C1 segment of cervical spinal cord (tissue), 14 donors: ENCODE measurements at places on chromosomes 1 and 21.

- no peak for DNase-seq
Observed at GRCh38 chr21:42681296-42682206, 28.1 kb downstream of the PDE9A start.

DNA sequence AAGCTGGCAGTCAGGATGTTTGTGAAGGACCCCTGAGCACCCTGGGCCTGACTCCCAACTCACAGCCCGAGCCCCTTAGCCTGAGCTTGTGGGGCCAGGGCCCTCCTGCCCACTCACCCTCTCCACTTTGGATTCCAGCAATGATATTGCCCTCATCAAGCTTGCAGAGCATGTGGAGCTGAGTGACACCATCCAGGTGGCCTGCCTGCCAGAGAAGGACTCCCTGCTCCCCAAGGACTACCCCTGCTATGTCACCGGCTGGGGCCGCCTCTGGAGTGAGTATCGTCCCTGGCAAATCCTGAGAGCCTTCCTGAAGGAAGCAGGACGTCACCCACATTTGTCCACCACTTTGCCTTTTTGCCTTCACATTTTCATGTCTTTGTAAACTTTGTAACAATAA is 5.0 kb downstream of the CTRC start:
- DNase-seq = no peak

GRCh38 chr1:226881515-226882185 is 11.2 kb downstream of the PSEN2 start:
- DNase-seq = no peak

- no peak for DNase-seq
Observed at GRCh38 chr1:62428351-62428750, 8.5 kb upstream of the USP1 start.

- no peak for DNase-seq
Observed at GRCh38 chr1:205396967-205397616, 24.8 kb downstream of the LEMD1 start.

DNA sequence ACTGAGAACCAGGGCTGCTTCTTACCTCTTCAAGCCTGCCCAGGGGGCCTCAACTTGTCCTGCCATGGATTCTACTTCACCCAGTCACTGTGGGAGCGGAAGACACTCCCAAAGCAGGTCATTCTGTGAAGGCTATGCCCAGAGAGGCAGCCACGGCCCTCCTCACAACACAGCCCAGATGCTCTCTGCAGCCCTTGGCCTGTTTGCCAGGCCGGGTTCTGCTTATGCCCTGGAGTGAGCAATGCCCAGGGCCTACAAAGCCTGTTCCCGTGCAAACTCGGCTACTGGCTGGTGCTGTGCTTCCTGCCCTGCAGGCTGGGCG is 33.8 kb upstream of the SLC30A1 start:
- no peak for DNase-seq

DNA sequence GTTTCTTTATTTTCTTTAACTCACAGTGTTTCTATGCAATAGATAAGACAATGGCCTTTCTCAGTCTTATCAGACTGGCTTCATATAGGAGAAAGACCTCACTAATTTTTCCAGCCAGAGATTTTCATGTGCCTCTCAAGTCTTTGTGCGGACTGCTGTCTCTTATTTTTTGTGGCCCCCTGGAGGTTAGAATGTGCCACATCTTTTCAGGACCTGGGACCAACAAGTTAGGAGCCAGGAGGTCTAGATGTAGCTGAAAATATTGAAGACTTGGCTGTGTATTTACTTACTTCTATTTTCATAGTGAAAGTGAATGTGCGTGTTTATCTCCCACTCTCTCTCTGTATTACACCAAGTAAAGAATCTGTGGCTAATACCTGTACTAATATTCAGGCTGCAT is 42.1 kb upstream of the CFHR3 start:
- no peak for DNase-seq

DNA sequence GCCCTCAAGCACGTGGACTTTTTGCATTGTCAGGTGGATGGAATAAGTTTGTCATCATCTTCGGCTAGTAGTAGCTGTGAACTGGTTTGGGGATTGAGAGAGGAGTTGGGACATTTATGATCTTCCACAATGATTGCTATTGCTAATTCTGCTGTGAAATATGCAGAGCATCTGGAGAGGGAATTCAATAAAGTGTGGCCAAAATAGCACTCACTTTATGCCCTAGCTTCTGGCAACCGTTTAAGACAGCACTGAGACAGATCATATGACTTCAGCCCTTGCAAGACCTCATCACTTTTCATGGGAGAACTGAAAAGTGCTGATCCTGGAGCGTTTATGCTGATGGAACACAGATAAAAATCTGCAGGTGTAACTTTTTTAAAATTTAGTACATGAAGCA is 360.8 kb downstream of the GPATCH2 start:
- no peak for DNase-seq

DNA sequence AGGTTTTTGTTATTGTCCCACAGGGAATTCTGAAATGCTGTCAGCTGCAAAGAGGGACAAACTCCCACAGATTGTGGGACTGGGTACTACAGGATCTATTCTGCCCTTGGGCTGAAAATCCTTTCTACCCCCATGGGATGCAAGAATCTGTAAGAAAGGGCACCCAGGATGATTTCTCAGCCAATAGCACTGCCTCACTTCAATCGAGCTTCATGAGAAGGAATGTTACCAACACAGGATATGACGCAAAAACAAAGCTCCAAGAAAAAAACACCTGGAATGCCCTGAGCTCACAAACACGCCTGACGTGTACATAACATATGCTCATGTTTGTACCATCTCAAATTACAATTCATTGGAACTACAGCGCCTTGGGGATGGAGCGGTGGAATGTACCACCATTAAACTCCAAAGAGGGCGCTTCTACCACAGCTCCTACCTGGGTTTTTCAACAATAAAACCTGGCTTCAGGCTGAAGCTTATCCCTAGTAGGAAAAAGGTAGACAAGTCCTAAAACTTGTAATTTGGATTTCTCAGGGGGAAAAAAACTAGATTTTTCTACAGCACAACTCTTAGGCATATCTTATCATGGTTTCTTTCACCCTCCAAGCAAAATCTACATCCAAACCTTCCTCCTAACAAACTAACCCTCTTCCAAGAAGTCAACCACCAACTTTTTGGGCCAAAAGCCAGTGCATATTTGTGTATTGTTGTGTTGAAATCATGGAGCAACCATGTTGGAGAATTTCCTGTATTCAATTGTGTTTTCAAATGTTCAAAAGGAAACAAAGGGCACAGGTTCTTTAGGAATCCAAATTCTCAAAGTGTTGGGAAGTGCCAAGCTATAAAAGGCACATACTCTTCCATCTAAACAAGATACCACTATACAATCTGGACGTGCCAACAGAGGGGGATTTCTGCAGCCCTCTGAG is 78.9 kb downstream of the TGFBR3 start:
- DNase-seq = no peak

GRCh38 chr1:172557270-172557669 is 24.3 kb downstream of the SUCO start:
- no peak for DNase-seq

- no peak for DNase-seq
Observed at GRCh38 chr1:226306425-226306824, 2.5 kb downstream of the LIN9 start.

DNA sequence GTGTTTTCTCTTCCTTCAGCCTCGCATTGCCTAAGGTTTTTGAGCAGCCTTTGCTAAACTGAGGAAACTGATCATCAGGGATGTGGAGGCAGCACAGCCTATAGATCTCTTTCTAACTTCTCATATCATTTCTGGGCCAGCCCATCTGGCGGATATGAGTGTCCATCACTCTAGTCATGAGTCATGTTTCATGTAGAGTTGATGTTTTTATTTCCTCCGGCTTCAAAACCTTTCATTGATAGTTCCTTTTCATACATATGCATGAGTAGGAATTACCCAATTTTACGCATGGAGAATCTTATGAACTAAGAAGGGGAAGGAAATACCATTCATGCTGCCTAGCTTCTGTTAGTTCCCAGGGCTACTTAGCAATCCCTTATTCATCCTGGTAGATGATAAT is 66.3 kb downstream of the SPATA46 start:
- no peak for DNase-seq

DNA sequence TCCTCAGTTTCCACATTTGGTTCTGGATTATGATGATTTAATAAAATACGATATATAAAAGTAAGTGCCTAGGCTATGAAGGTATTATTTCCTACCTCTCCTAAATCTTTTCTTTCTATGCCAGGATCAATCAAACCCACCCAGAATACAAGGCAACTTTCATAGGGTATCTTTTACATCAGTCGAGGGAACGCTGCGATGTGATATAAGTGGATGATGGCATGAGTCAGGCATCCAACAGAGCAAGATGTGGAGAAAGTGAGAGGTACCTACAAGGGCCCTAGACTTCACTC is 781 bp downstream of the TTLL7 start:
- DNase-seq = no peak

DNA sequence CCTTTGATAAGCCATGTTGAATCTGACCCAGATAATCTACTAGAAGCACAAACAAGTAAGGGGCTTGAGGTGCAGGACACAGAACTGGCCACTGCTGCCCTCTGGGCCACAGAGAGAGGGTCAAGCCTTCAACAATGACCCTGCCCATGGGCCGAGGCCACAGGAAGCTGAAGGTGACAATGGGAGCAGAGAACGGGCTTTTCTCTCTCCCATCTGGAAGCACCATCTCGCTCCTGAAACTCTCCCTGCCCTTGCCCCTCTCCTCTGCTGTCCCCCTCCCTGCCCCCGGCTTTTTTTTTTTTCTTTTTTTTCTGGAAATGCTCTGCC is 133.1 kb upstream of the DUSP10 start:
- no peak for DNase-seq

- no peak for DNase-seq
Observed at GRCh38 chr1:226125831-226126230, 60.7 kb downstream of the ACBD3 start.

- no peak for DNase-seq
Observed at GRCh38 chr1:51526248-51526647, 7.2 kb upstream of the EPS15 start.

DNA sequence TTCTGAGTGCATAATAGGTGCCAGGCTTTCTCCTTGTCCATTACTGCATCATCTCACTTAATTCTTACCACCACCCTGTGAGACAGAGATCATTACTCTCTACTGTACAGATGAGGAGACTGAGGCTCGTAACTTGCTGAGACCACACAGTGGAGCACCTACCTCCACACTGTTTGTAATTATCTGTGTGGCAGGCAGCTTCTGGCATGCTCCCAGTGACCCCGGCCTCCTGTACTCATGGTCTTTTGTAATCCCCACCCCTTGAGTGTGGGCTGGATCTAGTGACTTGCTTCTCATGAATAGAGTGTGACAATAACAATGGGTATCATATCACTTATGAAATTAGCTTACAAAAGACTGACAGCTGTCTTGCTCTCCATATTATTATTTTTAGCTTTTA is 407.3 kb downstream of the MATN1 start:
- DNase-seq = no peak

DNA sequence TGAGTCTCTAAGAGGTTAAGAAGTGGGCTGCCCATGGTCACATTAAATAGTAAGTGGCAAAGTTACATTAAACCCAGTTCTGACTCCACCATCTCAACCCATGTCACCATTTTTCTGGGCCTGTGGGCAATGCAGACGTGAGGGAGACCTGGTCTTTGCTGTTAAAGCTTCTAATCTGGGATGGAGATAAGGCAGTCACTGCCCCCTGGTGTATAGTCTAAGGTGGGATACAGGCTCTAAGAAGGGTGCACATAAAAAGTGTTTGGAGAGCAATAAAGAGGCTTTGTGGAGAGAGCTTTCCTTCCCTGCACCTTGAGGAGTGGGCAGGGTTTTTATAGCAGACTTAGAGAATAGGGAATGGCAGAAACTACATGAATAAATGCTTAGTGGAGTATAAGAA is 141.3 kb downstream of the ROR1 start:
- DNase-seq = no peak

GRCh38 chr1:43509740-43510375 is 20.8 kb upstream of the PTPRF start:
- DNase-seq = no peak

- DNase-seq = no peak
Observed at GRCh38 chr1:41380195-41380594, 19.0 kb downstream of the FOXO6 start.

DNA sequence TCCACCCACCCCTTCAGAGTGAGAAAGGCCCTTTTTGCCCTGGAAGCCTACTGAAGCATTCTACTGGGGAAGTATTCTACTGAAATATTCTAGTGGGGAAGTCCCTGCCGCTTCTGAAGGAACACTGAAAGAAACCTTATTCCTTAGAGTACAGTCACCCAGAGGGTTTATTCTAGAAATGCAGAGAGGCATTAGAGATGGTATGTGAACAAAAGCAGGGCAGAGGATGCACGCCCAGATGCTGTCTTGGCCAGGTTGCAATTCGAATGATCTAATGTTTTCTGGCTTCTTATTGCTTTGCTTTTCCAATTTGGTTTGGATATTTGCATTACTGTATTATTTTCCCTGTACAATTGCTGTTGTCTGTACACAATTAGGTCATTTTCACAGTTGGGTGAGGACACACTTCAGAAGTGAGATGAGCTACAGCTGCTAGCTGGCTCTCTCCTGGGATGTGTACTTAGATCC is 37.1 kb downstream of the CCN1 start:
- DNase-seq = no peak

DNA sequence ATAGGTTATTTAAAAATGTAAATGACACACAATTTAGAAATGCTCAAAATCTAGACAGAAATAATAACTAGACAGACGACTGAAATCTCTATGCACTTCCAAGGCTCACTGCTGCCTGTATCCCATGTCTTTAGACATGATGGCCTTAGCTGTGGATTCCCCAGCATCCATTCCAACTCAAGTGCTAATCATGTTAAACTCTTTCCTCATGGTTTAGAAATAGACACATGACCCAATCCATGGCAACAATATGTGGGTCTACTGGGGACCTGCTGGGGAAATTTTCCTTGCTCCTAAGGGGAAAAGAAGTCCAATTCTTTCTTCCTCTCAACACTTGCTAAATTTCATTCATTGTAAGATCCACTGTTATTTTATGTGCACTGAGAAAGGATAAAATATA is 188.5 kb downstream of the SLC45A1 start:
- DNase-seq = no peak

GRCh38 chr21:25961042-25961441 is 209.5 kb downstream of the APP start:
- no peak for DNase-seq

DNA sequence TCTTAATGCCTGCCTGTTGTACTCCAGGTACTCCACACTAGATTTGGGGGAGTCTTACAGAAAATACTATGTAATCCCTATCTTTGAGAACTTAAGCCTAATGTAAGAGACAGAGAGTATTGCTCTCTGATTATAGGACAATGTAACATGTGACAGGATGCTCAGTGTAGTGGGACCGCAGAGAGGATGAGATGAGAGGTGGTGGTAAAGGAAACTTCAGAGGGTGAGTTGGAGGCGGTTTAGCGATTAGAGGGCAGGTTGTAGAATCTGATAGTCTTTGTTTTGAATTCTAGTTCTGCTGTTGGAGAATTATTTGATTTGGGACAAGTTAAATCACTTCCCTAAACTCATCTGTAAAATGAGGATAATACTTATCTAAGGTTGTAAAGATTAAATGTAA is 5.4 kb downstream of the SOAT1 start:
- DNase-seq = no peak

DNA sequence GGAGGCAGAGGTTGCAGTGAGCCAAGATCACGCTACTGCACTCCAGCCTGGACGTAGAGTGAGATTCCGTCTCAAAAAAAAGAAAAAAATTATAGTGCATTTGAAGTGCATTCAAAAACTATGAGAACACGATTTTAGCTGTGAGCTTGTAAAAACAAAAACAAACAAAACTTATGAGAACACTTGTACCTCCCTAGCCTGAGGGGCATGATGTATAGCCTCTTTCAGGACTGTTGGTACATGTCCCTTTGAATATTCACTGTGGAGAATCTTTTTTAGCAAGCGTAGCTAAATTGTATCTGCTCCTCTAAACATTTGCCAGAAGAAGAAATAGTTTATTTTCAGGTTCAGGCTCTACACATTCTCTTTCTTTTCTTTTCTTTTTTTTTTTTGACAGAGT is 9.5 kb upstream of the DEGS1 start:
- no peak for DNase-seq
